Osteocyte (in vitro differentiated cells): ENCODE measurements at places on chromosomes 6 and 20. TPM values are rescaled to one million over a fixed set of nuclear protein-coding genes. Genes with fewer than 3 reads are reported as not detected.

Gene TASP1
- total RNA-seq: 9.0 and 10.9 TPM in 2 replicates

Gene RALGAPA2
- total RNA-seq: 15.2 and 19.1 TPM in 2 replicates

Gene SMPDL3A
- 12.8 and 14.6 TPM in 2 replicates for total RNA-seq

Gene UBD
- not detected in 2 replicates for total RNA-seq

Gene EPB41L1
- 31.4 and 36.9 TPM in 2 replicates for total RNA-seq

Gene HDDC2
- total RNA-seq: 51.0 and 56.6 TPM in 2 replicates

Gene HLA-DQB1
- not detected in 2 replicates for total RNA-seq

Gene AVP
- total RNA-seq: not detected in 2 replicates

Gene LY6G6D
- not detected in 2 replicates for total RNA-seq

Gene HLA-DRB1
- not detected in 2 replicates for total RNA-seq

Gene GRM1
- total RNA-seq: not detected in 2 replicates

GRCh38 chr20:50592282-50593004 lies 82.3 kb downstream of the PTPN1 start:
- DNase-seq: no peak

- no peak for DNase-seq
These were observed 243.2 kb upstream of the TENT5A start for GRCh38 chr6:81995548-81996289.

DNA sequence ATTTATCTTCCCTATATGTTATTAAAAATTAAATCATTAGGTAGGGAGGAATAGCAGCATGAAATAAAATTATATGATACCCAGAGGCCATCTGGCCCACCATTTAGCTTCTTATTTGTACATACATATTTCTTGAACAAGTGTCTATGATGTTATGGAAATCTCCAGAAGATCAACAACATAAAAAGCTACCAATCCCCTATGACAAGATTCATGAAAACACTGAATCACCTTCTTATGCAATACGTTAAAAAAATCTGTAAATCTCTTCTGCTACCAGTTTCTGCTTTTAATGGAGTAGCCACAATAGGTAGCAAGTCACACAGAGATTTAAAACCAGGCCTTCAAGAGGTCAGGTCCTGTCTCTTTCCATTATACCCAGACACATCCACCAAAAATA lies 125.8 kb upstream of the ENPP5 start:
- DNase-seq: no peak

- no peak for DNase-seq
These were observed 13.7 kb downstream of the TAB2 start for GRCh38 chr6:149331043-149331807.

DNA sequence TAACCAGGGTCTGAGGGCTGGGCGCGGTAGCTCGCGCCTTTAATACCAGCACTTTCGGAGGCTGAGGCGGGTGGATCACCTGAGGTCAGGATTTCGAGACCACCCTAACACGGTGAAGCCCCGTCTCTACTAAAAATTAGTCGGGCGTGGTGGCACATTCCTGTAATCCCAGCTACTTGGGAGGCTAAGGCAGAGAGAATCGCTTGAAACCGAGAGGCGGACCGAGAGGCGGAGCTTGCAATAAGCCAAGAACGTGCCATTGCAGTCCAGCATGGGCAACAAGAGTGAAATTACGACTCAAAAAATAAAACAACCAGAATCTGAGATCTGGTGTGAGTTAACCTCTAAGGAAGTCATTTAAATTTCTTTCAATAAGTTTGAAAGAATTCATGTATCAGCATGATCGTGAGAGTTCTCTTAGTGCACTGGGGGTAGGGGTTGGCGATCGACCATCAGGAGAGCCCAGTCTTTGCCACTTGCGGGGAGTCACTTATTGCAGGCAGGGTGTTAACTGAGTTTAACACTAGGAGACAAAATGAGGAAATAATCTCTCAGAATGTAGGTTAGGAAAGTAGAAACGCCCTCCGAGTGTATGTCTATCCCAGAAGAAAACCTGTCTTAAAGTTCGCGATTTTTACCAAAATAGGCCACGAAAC lies 206.5 kb upstream of the ZNF184 start:
- no peak for DNase-seq

DNA sequence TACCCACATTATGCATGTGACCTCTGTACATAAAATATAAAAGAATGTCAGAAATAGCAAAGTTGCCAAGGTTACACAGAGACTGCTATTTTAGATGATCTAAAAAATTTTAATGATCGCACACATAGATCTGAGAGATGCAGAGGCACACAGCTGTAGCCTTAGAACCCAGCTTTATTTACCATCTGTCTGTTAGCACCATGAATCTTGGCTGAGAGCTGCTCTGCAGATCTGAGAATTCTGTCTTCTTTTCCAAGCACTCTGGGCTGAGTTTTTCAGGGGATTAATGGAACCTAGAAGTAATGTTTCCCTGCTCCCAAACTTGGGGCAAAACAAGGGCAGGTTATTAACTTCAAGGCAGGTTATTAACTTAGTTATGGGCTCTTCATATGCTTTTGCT lies 248.7 kb upstream of the JAG1 start:
- no peak for DNase-seq

GRCh38 chr20:21141825-21142224 lies 15.9 kb downstream of the KIZ start:
- DNase-seq: no peak

- DNase-seq: peak; percentile 53
These were observed 78.2 kb downstream of the THBS2 start for GRCh38 chr6:169175360-169175887.

DNA sequence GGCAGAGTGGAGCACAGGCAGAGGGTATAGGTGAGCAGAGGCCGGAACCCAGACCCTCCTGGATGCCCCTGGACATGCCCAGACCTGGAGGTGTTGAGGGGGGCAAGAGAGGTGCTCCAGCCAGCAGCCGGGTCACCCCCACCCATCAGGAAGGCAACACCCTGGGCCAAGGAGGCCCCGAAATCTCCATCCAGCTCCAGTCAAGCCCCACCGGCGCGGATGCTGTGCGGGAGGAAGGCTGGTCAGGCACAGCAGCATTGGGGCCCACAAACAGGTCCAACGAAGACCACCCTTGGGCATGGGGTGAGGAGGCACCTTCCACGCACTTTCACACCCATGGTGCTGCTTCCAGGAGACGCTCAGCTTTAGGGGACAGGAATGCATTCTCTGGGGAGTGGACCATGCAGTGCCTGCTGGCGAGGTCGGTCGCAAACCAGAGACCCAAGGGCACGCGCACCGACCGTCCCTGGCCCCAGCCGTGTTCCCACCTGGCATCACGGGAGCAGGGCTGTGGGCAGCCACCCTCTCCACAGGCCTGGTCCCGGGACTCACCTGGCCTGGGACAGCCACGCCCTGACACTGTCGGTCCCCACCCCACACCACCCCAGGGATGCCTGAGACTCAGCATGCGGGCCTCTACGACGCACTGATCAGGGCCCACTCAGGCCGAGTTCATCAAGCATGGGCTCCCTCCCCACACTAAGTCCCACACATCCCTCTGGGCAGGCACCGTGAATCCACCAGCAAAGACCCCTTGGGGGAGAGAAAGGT lies 43.6 kb upstream of the ZBP1 start:
- no peak for DNase-seq

GRCh38 chr6:157020398-157020797 lies 243.2 kb downstream of the ARID1B start:
- no peak for DNase-seq

DNA sequence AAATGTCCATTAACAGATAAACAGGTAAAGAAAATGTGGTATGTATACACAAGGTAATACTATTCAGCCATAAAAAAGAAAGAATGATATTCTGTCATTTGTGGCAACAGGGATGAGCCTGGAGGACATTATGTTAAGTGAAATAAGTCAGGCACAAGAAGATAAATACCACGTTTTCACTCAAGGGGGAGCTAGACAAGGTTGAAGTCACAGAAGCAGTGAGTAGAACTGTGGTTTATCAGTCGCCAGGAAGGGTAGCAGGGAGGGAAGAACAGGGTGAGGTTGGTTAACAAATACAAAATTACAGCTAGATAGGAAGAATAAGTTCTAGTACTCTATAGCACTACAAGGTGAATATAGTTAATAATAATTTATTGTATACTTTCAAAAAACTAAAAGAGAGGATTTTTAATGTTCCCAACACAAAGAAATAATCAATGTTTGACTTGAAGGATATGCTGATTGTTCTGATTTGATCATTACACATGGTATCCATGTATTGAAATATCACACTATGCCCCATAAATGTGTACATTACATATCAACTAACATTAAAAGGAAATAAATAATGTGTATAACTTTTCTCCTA lies 21.1 kb downstream of the RTN4IP1 start:
- no peak for DNase-seq

DNA sequence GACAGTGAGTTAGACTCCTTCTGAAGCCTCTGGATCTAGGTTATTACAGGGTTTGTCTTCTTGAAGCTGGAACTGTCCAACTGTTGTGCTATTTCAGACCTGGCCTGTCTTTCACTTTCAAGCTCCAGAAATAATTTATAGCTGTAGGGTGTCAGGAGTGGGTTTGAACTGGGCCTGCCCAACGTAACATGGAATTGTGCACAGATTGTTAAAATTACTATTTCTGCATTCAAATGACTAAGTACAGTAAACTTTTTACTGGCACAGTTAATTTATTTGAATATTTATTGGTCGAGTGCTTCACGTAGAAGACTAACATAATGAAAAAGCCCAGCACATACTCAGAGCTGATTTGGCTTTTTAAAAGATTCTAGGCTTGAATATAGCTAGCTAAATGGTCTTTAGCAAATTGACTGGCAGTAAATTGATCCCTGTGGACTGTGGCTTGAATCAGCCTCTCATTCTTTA lies 74.3 kb downstream of the ARID1B start:
- no peak for DNase-seq

DNA sequence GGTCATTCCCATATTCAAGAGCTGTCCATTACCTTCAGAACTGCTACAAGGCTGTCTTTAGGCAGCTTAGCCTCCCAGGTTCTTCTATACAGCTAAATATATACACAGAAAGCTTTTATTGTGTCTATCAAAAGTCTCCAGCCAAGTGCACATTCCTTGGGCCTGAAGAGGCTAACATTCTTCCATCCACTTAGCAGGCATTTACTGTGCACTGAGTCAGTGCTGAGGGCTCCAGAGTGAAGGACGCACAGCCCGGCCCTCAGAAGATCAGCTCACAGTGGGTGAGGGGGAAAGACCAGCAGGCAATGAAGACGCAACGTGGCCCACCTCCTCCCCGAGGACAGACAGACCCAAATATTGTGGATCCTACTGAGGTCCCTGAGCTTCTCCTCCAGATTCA lies 569.9 kb downstream of the CDH26 start:
- DNase-seq: no peak

DNA sequence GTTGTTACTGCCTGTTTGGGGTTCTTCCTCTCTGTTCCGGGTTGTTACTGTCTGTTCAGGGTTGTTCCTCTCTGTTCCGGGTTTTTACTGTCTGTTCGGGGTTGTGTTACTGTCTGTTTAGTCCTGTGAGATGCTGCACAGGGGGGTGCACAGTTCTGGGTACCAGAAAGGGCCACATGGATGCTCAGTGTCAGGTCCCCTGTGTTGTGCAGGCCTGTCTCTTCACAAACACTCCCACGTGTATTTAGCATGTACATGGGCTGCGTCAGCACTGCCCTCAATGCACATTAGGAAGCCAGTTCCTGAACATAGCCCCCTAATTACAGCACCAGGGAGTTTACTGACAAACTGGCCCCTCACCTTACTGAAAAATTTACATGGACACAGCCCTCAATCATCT lies 118.5 kb downstream of the DLL1 start:
- DNase-seq: peak; percentile 59

DNA sequence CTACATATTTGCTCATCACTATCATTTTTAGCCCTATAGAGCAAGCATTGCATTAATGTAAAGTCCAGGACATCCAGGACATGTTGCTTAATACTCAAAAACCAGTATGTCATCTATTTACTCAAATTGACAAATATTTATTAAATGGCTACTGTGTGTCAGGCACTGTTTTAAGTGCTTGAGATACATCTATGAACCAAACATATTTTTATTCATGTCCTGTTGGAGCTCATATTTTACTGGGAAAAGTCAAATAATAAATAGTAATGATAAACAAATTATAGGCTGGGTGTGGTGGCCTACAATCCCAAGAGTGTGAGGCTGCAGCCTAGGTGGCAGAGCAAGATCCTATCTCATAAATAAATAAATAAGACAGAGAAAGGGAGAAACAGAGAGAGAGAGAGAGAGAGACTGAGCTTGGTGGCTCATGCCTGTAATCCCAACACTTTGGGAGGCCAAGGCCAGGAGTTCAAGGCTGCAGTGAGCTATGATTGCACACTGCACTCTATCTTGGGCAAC lies 227.9 kb downstream of the GJA1 start:
- DNase-seq: no peak

DNA sequence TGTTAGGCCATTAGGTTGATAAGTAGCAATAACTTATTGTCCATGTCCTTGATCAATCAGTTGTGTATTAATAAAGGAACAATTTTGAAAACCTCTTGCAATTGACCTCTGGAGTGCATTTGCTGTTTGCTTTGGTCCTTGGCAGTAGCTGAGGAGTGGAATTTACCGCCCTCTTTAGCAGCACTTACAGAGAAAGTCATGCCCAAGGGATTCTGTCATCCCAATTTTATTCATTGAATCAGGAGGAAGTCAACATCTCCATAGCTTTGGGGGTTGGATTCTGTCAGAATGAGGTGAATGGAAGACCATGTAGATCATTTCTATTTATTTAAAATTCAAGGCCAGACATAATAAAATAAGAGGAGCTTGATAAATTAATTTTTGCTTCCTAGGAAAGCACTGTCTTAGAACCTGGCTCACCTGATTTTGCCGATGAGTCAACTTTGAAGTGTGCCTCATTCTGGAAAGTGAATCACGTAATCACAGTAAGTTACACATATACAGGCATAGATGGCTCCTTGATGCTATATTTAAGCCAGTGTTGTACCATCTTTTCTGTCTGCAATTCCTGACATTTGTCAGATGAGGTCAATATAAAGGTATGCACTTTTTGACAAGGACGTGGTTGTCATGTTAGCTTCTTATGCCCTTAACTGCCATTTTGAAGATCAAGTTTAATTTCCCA lies 128.7 kb upstream of the MLIP start:
- no peak for DNase-seq

GRCh38 chr6:140441256-140441655 lies 1066.8 kb upstream of the CITED2 start:
- DNase-seq: no peak

DNA sequence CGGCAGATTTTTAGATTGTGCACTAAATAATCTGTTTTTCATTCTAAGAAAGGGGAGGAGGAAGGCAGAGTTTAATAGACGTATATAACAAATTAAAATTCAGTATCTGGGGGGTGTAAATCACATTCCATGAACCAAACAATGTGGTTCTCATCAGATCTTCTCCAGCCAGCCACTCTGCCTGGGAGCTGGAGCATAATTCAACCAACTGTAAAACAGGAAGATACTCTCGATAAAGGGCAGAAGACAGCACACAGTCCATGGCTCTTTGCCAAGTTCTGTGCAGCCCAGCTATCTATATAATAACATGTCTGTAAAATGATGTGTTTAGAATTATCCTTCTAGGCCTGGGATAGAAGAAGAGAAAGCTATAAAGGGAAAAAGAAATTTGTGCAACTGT lies 289.9 kb upstream of the ZFP64 start:
- no peak for DNase-seq

GRCh38 chr6:143581835-143582480 lies 70.4 kb upstream of the FUCA2 start:
- no peak for DNase-seq
